Spleen (tissue), 13 donors: ENCODE measurements at places on chromosomes 13 and 19. TPM values are rescaled to one million over a fixed set of nuclear protein-coding genes. Genes with fewer than 3 reads are reported as not detected.

FLT1 gene
- polyA plus RNA-seq = 1.2 TPM

SUGP2 gene
- 127 TPM for polyA plus RNA-seq

ZSCAN22 gene
- polyA plus RNA-seq = 0.55 TPM

ANKRD24 gene
- 0.80 TPM for polyA plus RNA-seq

IGFL2 gene
- not detected for polyA plus RNA-seq

MAST1 gene
- not detected for polyA plus RNA-seq

F7 gene
- polyA plus RNA-seq = not detected

KIR2DL3 gene
- polyA plus RNA-seq = 0.10 TPM

COX6B1 gene
- polyA plus RNA-seq = 640 TPM

DNA sequence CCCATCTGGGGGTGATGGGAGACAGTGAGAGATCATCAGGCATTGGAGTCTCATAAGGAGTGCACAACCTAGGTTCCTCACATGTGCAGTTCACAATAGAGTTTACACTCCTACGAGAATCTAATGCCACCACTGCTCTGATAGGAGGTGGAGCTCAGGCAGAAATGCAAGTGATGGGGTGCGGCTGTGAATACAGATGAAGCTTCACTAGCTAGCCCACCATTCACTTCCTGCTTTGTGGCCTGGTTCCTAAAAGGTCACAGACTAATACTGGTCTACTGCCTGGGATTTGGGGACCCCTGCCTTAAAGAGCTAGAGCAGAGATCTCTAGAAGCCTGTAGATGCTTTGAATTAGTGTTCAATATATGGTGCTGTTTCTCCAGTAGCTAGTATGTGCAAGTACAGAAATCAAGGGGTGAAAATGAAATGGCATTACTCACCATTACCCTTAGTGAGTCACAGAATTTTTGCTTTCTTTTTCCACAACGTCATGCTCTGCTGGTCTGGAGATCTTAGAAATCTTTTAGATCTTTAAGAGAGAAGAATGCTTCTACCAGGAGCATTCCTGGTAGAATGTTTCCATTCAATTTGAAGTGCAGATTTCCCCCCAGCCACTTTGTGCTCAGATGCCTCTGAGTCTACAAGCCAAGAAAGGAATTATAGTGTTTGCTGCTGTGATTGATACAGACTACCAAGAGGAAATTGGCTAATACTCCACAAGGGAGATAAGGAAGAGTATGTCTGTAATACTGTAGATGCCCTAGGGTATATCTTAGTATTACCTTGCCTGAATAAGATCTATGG, 2301.2 kb downstream of the PCDH9 start:
- no peak for DNase-seq

GRCh38 chr13:41311406-41312175, 524 bp downstream of the NAA16 start:
- DNase-seq = peak; percentile 92

- peak; percentile 96 for DNase-seq
These were observed 2.6 kb upstream of the PRKCG start for GRCh38 chr19:53879140-53880081.

- DNase-seq = no peak
These were observed 32.7 kb downstream of the FBN3 start for GRCh38 chr19:8116437-8117293.

DNA sequence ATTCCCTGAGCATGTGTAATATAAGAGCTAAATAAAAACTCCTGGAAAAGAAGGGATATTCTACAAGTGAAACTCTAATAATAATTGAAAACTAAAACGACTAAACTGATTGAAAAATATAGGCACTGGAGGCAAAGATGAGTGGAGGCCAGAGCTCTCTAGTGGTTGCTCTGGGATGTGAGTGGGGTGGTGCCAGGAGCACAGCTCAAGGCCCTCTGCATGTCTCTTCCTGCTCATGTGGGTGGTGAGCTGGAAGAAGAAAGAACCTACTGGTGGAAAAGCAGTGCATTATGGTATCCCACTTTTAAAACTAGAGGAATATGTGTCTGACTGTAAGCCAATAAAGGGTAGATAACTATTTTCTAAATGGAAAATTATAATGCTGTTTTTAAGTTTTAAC, 15.8 kb upstream of the ARHGEF7 start:
- DNase-seq = no peak

GRCh38 chr19:19816679-19817078, 4.9 kb downstream of the ZNF506 start:
- DNase-seq = no peak

DNA sequence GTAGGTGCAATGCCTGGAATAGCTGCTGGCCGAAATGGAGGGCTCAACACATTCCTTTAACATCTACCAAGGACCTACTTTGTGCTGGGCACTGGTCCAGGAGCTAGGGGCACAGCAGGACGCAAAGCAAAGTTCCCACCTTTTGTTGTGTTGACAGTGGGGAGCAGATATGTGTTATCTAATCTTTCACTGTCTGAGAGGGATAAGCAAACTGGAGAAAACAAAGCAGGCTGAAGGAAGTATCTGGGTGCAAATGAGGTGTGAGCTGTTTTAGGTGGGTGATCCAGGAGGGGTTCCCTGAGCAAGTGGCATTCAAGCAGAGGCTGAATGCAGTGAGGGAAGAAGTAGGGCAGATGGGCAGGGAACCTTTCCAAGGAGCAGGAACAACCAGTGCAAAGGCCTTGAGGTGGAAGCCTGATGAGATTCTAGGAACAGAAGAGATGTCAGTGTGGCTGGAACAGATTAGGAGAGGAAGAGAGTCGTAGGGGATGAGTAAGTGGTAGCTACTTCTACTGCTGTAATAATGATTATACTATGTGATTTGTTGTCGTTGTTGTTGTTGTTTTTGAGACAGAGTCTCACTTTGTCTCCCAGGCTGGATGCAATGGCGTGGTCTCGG, 2.2 kb upstream of the PLAUR start:
- no peak for DNase-seq

DNA sequence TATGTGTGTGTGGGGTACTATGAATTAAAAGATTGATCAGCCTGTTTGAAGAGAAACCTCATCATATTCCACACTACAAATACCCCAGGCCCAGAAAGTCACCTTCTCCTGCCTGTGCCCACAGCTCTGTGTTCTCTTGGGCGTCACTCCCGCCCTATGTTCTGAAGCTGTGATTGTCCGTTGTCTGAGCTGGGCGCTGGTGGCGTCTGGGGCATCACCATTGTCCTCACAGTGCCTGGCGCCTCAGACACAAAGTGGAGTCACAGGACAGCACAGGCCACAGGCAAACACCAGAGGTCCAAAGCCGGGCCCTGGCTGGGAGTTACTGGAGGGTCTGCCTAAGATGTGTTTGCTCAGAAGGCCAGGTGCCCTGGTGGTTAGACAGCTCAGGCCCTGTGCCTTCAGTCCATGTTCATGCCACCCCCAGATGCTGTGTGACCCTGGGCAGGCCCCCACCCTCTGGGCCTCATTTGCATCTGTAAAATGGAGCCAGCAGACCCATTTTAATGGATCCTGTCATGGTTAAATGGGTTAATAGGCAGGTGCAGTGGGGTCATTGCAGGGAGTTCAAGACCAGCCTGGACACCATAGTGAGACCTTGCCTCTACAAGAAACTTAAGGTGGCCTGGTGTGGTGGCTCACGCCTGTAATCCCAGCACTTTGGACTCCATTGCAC, 34.5 kb downstream of the DNM2 start:
- DNase-seq = no peak

- DNase-seq = no peak
These were observed 5.7 kb upstream of the ATF5 start for GRCh38 chr19:49923055-49924003.

DNA sequence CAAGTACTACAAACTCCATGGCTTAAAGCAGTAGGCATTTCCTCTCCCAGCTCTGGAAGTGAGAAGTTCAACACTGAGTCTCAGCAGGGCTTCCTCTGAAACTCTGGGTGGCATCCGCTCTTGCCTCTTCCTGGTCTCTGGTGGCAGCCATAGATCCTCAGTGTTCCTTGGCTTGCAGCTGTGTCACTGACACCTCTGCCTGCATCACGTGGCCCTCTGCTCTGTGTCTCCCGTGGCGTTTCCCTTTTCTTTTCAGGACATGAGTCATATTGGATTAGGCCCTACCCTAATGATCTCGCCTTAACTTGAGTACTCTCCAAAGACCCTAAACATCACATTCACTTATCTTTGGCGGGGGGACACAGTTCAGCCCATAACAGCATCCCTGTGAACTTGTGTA, 466.7 kb downstream of the MYO16 start:
- DNase-seq = no peak

- no peak for DNase-seq
These were observed 166.1 kb downstream of the DCT start for GRCh38 chr13:94313321-94313910.

DNA sequence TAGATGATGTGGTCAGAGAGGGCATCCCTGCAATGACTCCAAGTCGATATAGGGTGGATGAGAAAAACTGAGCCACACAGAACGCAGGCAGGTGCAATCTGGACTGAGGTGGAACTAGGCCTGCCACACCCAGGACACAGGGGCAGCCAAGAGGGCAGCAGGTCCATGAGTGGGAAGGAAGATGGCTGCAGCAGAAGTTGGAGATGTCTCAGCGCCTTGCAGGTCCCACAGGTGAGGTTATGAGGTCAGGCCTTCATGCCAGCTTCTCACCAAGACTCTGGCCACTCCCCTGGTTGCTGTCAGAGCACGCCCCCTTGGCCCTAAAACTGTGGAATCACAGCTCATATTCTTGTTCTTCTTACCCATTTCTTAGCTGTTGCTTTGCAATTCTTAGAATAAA, 147.7 kb upstream of the VSTM2B start:
- no peak for DNase-seq

GRCh38 chr19:31232180-31232579, 117.1 kb downstream of the TSHZ3 start:
- DNase-seq = no peak

- DNase-seq = no peak
These were observed 58.6 kb upstream of the SPRY2 start for GRCh38 chr13:80399340-80400163.

- DNase-seq = no peak
These were observed 142.7 kb downstream of the DLEU7 start for GRCh38 chr13:50700664-50701305.

DNA sequence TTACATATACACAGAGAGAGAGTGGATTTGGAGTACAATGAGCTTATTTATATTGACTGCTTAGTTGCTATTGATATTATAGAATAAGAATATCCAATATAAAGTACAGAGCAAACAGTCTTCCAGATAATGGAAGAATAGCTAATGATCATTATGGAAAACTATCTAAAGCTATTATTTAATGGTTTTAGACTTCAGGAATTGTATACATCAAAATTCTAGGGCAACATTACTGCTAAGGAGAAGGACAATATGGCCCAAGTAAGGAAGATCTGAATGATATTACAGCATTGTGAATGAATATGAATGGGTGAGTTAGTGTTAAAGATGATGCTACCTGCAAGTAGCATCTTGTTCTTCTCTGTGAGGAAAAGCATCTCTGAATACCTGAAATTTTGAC, 604.2 kb upstream of the PCDH20 start:
- DNase-seq = no peak

DNA sequence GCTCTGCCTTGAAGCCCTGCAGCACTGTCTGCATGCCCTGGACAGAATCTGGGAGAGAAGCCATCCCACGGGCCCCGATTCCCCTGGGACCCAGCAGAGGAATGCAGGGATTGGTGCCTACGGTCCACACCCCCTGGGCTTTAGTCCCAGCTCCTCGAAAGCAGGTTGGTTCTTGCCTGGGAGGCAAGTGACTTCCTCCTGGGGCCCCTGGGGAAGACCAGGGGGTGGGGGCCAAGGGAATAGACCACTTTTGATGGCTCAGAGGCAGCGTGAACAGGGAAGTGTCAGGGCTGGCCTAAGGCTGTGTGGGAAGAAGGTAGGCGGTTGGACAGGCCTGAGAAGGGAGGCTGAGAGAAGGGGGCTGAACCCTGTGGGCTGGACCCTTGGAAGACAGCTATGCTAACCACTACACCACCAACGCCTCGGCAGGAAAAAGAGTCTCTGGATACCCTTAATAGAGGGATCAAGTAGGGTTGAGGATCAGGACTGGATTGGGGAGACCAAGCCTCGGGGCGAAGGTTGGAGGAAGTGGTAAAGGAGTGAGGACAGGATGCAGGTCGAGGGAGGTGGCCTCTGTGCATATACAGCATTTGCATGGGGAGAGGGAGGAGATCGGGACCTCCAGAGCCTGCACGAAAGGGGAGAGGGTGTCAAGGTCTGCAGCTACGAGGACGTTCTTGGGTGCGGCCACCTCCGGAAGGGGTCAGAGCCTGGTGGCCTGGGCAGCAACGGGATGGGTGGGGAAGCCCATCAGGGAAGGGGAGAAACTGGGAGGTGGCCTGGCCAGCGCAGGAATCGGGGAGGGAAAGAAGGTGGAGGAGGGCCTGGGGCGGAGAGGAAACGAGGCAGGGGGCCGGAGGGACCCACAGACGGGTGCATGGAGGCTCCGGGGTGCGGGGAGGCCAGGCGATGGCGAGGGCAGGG, 709 bp downstream of the DPP9 start:
- no peak for DNase-seq

GRCh38 chr19:2042485-2043250, 8.4 kb downstream of the MKNK2 start:
- DNase-seq = peak; percentile 89

- no peak for DNase-seq
These were observed 1.1 kb downstream of the ZNF566 start for GRCh38 chr19:36488118-36488845.

- peak; percentile 82 for DNase-seq
These were observed at the start of gene PTPRS for GRCh38 chr19:5340637-5341447. Gene PTPRS (minus strand): TSS chr19:5340812. CDS start chr19:5286140, 54,672 bp downstream.

GRCh38 chr13:101739382-101740178, 287.1 kb downstream of the ITGBL1 start:
- DNase-seq = no peak

- no peak for DNase-seq
These were observed 102.6 kb upstream of the TSHZ3 start for GRCh38 chr19:31451686-31452330.

DNA sequence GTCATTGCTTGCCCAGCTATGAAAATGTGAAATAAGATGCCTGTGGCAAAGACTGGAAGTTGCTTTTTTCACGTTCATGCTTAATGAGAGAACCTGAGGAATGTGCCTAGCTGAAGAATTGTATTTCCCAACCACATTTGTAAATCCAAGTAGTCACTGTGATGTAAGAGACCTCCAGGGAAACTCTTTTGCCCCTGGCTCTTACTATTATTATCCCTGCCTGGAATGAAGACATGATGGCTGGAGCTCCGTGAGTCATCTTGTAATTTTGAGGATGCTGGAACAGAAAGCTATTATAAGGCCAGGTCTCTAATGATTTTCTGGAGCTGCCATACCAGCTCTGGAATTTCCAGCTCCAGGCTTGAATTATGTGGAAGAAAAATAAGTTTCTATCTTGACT, 894.3 kb downstream of the DIAPH3 start:
- no peak for DNase-seq
